ENCODE measurements at places on chromosomes 3 and 15.
A peak's percentile ranks its signal among the peaks of the same experiment; 100 is the strongest.

DNA sequence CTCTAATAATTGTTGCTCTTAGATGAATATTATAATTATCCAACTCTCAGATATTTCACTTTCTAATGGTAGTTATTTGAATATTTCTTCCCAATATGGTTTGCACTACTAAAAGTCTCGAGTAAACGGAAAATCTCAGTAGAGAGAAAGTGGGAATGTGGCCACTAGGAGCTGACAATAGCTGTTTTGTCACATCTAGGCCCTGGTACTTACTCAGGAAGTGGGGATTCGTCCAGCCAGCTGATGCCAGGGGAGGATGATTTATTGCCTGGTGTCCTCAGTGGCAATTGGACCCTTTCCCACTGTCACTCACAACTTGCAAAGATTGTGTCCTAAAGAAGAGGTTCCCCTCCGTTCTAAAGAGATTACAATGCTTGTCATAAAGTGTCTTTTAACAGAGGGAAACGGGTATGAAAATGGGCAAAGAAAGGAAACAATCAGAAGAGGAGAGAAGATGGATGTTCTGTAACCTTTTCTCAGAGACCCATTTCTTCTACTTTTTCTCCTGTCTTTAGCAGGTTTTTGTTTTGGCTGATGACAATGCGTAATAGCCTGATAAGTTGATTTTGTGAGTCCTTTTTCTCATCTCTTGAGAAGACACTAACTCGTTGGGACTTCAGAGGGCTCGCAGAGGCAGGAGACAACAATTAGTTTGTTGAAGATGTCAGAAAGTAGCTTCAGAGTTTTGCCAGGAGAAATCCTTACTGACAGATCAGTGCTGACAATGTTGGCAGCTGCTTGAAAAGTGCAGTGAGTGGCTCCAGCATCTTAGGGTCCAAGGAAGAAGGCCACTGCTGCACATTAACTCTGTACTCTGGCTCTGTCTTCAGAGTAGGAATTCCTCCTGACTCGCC lies 320.6 kb downstream of the MECOM start:
- no peaks in the 10 kb centered on the region for H3K27me3 ChIP-seq
- DNase-seq, result no peak
- no peaks in the 10 kb centered on the region for H3K36me3 ChIP-seq
- H3K4me1 ChIP-seq, result no peaks in the 10 kb centered on the region

DNA sequence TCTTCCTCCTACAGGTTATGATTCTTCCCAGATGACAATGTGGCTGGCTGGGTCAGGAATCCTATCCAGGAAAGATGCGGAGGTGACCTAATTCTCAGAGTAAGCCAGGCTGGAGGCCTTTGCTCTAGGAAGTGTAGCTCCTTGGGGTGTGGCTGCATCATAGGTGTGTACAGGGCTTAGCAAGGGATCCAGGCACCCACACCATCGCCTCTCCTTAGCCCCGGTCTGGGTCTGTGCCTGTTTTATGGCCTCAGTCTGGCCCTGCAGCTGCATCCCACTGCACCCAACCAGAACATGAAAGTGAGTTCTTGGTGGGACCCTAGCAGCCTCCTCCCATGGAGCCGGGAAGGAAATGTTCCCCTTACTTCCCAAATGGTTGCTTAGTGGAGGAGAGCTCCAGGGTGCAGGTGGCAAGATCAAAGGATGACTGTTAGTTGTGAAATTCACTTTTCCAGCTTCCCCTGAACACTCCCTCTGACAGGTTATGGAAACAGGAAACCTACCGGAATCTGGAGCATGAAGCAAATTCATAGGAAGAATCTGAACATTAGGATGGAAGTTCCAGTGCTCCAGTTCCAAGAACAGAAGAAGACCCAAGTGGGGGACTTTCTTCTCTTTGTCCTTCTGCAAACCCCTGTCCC lies 2.7 kb upstream of the AMOTL2 start:
- no peaks in the 10 kb centered on the region for H3K36me3 ChIP-seq
- DNase-seq, result no peak
- peaks cover 13% of the 10 kb centered on the region for H3K4me1 ChIP-seq

DNA sequence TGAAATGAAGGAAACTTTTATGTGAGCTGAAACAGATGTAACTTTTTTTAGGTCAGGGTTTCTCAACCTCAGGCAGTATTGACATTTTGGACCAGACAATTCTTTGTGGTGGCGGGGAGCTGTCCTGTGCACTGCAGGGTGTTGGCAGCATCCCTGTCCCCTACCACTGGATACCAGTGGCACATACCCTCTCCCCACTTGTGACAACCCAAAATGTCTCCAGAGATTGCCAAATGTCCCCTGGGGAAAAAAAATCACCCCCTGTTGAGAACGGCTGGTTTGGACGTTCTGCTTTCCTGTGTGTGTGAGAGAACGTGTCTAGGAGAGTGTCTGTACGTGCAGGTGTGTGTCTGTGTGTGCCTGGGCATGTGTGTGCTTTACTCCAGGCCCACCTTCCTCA lies 30.7 kb upstream of the GRIP2 start:
- no peak overlapping the region for H3K4me3 ChIP-seq
- DNase-seq, result no peak
- peaks cover 8% of the 10 kb centered on the region for H3K27me3 ChIP-seq
- H3K27ac ChIP-seq, result no peak overlapping the region

GRCh38 chr15:86066174-86066834 lies 13.4 kb upstream of the AGBL1 start:
- H3K27ac ChIP-seq, result no peak overlapping the region
- H3K4me3 ChIP-seq, result no peak overlapping the region
- H3K4me1 ChIP-seq, result no peaks in the 10 kb centered on the region

DNA sequence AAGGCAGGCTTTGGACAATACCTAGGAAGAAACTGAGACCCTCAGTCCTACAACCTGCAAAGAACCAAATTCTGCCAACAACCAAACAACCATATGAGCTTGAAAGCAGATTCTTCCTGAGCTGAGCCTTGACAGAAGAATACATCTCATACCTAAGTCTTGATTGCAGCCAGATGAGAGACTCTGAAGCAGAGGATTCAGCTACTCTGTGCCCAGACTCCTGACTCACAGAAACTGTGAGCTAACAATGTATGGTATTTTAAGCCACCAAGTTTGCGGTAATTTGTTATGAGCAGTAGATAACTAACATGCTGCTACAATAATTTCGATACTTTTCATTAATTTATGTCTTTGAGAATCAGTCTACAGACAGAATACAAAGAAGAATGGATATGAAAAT lies 325.1 kb upstream of the CBLB start:
- no peak overlapping the region for H3K4me3 ChIP-seq
- no peak overlapping the region for H3K27ac ChIP-seq
- H3K36me3 ChIP-seq, result peaks cover 66% of the 10 kb centered on the region
- peaks cover 27% of the 10 kb centered on the region for H3K4me1 ChIP-seq

- H3K4me1 ChIP-seq, result peaks cover 6% of the 10 kb centered on the region
- no peak for DNase-seq
- no peak overlapping the region for H3K27ac ChIP-seq
Measured at GRCh38 chr3:17672506-17672905, 69.9 kb downstream of the TBC1D5 start.

GRCh38 chr15:52228921-52229320 lies 37.7 kb upstream of the GNB5 start:
- H3K4me3 ChIP-seq, result no peak overlapping the region
- H3K27ac ChIP-seq, result no peak overlapping the region
- H3K4me1 ChIP-seq, result peaks cover 9% of the 10 kb centered on the region
- peaks cover 1% of the 10 kb centered on the region for H3K36me3 ChIP-seq
- H3K27me3 ChIP-seq, result no peaks in the 10 kb centered on the region

DNA sequence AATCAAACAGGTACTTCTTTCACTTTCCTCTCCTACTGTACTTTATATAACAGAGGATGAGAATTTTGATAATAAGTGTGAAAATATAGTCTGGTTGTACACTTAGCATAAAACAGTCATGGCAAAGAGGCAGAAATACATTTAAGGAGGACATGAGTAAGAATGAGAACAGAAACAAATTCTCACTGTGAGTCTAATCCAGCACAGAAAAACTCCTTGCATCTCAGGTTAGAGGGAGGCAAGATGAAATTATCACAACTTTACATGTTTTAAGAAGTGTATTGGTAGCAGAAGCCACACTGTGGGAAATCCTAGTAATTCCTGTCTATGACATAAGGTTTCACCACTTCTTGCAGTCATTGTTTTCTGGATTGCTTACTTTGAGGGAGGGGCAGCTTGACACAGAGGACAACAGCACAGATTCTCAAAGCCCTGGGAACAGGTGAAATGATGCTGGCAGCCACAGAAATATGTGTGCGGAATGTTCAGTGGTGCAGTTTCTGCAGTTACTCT lies 733.6 kb upstream of the GBE1 start:
- DNase-seq, result no peak
- H3K27me3 ChIP-seq, result no peaks in the 10 kb centered on the region
- H3K27ac ChIP-seq, result no peak overlapping the region
- H3K36me3 ChIP-seq, result no peaks in the 10 kb centered on the region
- no peak overlapping the region for H3K4me3 ChIP-seq

DNA sequence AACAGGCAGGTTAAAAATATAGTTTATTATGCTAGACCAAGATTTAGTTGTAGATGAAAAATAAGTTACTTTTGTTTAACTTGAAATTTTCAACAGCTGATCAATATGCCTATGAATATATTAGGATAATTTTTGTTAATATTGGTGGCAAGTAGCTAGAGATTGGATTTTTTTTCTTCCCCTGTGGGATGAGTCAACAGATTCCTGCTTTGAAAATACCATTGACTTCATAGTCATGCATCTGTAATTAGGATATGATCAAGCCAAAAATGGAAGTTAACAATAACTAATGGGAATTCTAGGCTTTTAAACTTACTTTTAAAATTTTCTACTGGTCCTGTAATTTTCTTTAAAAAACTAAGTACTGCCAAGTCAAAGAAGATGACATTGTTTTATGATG lies 211.7 kb downstream of the ZIC1 start:
- H3K36me3 ChIP-seq, result no peaks in the 10 kb centered on the region
- H3K4me1 ChIP-seq, result no peaks in the 10 kb centered on the region
- no peak for DNase-seq
- no peaks in the 10 kb centered on the region for H3K27me3 ChIP-seq
- H3K4me3 ChIP-seq, result no peak overlapping the region
- H3K27ac ChIP-seq, result no peak overlapping the region

DNA sequence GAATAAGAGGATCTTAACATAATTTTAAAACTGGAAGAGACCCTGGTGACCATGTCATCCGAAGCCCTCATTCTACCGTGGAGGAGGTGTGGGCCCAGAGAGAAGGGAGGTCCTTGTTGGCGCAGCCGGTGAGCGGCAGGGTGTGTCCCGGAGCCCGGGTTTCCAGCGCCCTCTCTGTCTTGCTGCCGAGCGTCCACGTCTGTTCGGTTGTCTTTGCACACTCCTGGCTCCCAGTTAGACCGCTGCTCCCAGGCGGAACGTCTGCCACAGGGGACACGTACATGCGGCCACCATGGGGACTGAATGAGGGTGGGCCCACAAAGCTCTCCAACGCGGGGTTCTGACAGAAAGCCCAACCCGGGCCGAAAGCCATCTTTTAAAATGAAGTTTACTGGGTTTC lies 6.6 kb upstream of the MUC4 start:
- no peaks in the 10 kb centered on the region for H3K36me3 ChIP-seq
- peaks cover 10% of the 10 kb centered on the region for H3K27me3 ChIP-seq
- H3K4me1 ChIP-seq, result peaks cover 3% of the 10 kb centered on the region
- no peak for DNase-seq
- no peak overlapping the region for H3K27ac ChIP-seq

GRCh38 chr3:193190146-193190786 lies 50.8 kb upstream of the PLAAT1 start:
- no peak overlapping the region for H3K27ac ChIP-seq
- no peak overlapping the region for H3K4me3 ChIP-seq
- H3K36me3 ChIP-seq, result no peaks in the 10 kb centered on the region
- no peaks in the 10 kb centered on the region for H3K27me3 ChIP-seq
- no peak for DNase-seq
- no peaks in the 10 kb centered on the region for H3K4me1 ChIP-seq

GRCh38 chr3:150933473-150933995 lies 28.3 kb upstream of the MINDY4B start:
- no peak overlapping the region for H3K4me3 ChIP-seq
- no peak overlapping the region for H3K27ac ChIP-seq
- H3K27me3 ChIP-seq, result peaks cover 31% of the 10 kb centered on the region
- H3K36me3 ChIP-seq, result no peaks in the 10 kb centered on the region
- H3K4me1 ChIP-seq, result peaks cover 9% of the 10 kb centered on the region

DNA sequence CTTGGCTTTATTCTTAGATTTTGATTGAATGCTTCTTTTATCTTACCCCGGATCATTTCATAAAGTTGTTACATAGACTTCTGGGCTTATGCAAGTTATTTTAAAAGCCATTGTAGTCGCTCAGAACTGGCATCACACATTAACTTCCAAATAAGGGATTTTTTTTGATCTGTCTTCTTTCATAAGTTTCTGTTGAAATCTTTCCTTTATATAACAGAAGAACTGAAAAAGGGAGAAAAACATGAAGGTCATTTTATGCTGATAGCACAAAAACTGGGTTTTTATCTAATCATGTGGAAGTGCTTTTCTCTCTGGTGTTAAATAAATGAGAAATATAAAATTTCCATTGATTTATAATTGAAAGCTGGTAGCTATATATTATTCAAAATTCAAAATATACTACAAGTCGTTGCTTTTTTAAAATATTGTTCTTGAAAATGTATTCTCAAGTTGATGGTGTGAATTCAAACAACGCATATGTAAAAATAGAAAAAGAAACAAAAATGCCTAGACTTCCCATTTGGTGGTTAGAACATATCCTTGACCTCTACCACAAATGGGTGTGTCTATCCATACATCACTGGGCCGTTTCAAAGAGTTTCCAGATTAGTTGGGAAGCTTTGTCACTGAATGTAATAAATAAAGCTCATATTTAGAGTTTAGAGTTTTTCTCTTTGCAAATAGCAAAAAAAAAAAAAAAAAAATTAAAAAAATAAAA lies 258.3 kb upstream of the ZPLD1 start:
- H3K27ac ChIP-seq, result no peak overlapping the region
- peaks cover 17% of the 10 kb centered on the region for H3K27me3 ChIP-seq
- H3K4me3 ChIP-seq, result no peak overlapping the region
- no peak for DNase-seq
- H3K36me3 ChIP-seq, result no peaks in the 10 kb centered on the region

DNA sequence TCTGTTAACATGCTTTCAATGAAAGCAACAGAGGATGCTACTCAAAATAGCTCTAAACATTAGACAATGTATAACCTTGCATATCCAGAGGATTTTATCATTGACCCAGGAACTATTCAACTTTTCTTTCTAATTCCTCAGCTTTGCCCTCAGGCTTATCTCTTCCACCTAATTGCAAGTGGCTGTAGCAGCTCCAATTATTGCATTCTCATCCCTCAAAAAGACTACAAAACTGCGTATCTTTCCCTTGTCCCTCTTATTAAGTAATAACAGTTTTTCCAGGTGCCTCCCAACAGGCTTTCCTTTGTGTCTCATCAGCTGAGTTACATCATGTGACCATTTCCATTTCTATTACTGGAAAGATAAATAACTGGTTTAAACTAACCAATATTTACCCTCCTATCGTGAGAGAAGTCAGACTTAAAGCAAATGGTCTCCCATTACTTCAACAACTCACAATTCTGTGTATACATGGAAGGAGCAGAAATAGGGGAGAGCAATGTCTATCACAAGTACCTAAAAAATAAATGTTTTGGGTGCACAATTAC lies 78.0 kb upstream of the MBNL1 start:
- H3K36me3 ChIP-seq, result no peaks in the 10 kb centered on the region
- H3K4me3 ChIP-seq, result no peak overlapping the region
- no peaks in the 10 kb centered on the region for H3K27me3 ChIP-seq
- H3K27ac ChIP-seq, result no peak overlapping the region
- peaks cover 62% of the 10 kb centered on the region for H3K4me1 ChIP-seq
- no peak for DNase-seq

- H3K27me3 ChIP-seq, result peaks cover 9% of the 10 kb centered on the region
- DNase-seq, result no peak
- no peaks in the 10 kb centered on the region for H3K36me3 ChIP-seq
- peaks cover 12% of the 10 kb centered on the region for H3K4me1 ChIP-seq
- H3K27ac ChIP-seq, result no peak overlapping the region
- H3K4me3 ChIP-seq, result peak overlapping the region; percentile 6
Measured at GRCh38 chr3:120559242-120560061, 36.7 kb upstream of the NDUFB4 start.
